Fibroblast of villous mesenchyme (primary cell): ENCODE measurements at places on chromosomes 7 and 10. TPM values are rescaled to one million over a fixed set of nuclear protein-coding genes. Genes with fewer than 3 reads are reported as not detected.

TRIL gene
- under 0.01 and 1.9 TPM in 2 replicates for total RNA-seq

CALD1 gene
- total RNA-seq: 1,676 and 3,507 TPM in 2 replicates

CYP2C18 gene
- not detected in 2 replicates for total RNA-seq

NPFFR1 gene
- total RNA-seq: not detected in 2 replicates

GIMAP7 gene
- total RNA-seq: not detected in 2 replicates

KCNIP2 gene
- total RNA-seq: 0.86 and 0.97 TPM in 2 replicates

TRPV5 gene
- not detected in 2 replicates for total RNA-seq

RTKN2 gene
- 8.7 and 15.1 TPM in 2 replicates for total RNA-seq

AGBL3 gene
- 1.3 and 1.6 TPM in 2 replicates for total RNA-seq

TWNK gene
- 3.2 and 3.9 TPM in 2 replicates for total RNA-seq

ZNF655 gene
- 75.7 and 88.5 TPM in 2 replicates for total RNA-seq

SPDYE16 gene
- not detected in 2 replicates for total RNA-seq
